ENCODE measurements at places on chromosomes 5 and 9.

DNA sequence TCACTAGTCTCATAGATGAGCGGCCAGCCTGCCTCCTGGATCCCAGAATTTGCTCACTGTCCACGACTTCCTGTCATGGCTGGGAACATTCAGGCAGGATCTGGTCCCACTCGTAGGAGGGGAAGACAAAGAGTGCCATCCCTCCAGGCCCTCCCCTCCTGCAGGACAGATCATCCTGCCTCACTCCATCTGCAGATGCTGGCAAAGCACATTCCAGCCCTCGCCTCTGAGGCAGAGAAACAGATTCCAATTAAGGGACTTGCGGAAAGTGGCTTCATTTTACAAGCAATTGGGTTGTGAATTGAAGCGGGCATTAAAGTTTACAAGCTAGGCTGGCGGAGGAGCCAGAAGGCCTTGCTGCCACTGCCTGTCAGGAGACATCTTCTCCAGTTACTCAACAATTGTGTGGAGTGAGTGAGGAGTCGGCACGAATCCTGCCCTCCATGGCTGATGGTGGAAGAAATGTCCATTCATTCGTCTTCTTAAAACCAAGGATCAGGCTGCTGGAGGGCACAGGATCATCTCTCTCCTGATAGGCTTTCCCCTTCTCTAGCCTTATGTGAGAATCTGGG lies 41.8 kb upstream of the KCNMB1 start:
- no peak for DNase-seq

DNA sequence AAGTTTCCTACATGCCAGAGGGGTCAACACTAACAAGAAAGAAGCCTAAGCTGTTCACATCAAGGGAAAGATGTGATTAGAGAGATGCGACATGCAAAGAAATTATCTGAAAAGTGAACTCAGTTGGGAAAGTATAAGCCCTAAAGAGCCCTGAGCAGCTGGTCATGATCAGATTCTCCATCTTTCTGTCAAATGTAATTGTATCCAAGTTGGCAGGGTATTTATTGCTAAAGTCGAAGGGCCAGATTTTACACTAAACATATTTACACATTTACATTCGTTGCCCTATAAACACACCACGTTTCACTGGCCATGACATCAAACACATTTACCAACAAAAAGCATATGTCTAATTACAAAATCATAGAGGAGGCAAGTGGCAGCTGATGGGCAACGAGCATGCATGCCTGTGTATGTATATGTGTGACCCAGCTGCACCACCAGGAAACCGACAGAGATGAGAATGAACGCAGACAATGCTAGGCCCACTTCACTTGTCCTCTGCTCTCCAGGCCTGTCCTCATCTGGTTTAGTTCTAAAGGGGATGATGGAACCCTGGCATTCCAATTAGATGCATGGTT lies 6.3 kb downstream of the FOXD1 start:
- no peak for DNase-seq

DNA sequence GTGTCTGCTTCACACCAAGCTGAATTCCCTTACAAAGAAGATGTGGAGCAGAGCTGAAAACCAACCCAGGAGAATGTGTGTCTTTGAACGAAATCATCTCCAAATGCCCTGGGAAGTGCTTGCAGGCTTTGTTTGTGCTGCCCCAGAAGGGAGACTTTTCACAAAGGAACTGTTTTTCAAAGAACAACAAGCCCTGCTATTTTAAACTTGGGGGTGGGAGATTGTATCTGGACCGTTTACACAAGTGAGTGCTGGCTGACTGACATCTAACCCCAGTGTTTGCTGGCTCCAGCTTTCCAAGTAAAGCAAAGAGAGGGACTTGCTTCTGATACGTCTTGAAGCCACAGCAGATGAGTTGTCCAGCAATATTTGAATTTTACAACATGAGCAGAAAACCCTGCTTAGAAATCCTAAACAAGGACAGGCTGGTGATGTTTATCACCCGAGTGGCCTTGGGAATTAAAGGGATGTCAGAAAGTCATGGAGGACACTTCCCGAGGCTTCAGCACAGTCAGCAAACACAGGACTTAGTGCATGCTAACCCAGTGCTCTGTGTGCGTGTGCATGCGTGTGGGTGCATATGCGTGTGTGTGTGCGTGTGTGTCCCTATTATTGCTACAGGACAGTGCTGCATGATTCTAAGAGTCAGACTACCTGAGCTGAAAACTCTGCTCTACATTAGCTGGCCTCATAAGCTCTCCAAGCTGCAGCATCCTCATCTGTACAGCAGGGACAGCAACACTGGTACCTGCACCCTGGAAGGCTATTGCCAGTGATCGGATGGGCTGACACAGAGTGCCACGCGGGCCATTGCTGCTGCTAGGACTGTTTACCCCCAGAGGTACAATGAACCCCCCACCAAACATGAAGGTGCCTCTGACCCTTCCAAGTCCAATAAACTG lies 1.4 kb downstream of the ADAMTS12 start:
- peak; percentile 33 for DNase-seq

DNA sequence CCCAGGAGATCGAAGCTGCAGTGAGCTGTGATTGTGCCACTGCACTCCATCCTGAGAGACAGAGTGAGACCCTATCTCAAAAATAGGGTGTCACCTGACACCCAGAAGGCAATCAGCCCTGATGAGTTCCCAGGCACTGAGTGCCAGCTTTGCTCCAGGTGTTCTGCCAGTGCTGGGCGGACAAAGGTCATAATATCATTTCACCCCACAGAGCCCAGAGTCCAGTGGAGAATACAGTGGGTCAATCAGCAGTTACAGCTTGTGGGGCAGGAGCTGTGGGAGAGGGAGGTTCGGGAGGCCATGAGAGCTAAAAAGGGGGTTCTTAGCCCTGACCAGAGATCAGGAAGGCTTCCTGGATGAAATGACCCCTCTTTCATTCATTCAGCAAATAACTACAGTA lies 24.4 kb upstream of the SH3RF2 start:
- DNase-seq: no peak

DNA sequence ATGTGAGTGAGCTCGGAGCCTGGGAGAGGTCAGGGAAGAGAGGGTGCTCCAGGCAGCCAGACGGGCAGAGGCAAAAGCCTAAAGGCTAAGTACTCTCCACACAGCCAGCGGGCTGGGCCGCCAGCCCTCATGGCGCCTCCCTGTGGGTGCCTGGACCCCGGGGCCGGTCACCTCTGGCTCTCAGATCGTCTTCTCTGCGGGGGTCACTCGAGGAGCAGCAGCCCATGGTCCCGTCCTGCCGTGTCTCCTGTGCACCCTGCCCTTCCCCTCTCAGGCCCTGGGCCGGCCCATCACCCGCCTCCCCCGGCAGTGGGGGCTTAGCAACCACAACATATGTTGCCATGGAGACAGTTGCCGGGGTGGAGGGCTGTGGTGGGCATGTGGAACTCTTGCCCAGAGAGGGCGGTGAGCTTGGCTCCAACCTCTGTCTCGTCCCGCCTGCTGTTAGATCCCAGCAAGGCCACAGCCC lies 4.2 kb downstream of the AK1 start:
- DNase-seq: peak; percentile 72

Measured in brain (organoid and tissue), 16 donors.